Stimulated activated CD4-positive, alpha-beta T cell treated with anti-CD3 and anti-CD28 coated beads, Interleukin-12 subunit alpha, Interleukin-12 subunit beta, amount 100 ng/mL, for 4 hours (primary cell): ENCODE measurements at places on chromosomes 12 and 14.

GRCh38 chr14:34172550-34173368, 221.9 kb upstream of the EGLN3 start:
- DNase-seq = no peak

DNA sequence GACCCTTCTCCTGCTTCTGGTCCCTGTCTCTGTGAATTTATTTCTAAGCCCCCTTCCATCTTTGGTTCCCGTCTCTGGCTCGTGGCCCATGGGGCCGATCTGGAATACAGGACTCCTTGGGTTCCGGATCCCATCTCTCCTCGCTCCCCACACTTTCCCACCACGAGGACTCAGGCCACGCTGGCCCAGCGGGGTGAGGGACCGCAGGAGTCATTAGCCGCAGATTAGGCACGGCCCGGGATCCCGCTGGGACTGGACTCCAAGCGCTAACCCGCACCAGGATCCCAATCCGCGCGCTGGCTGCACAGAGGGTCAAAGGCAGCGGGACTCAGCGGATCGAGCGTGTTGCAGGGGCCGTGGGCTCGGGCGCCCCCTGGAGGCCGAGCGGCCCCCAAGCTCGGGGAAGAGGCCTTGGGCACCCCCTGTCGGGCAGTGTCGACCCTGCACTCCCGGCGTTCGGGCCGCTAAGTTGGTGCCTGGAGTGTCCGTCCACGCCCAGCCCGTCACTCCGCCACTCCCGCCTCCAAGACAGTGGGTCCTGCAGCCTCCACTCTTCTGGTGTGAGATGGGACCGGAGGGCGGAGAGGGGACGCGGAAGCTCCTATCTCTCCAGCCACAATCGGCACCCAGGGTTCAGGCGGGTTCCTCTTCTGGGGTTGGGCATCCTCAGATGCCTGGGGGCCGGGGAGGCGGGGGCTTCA, 9.5 kb downstream of the SHMT2 start:
- peak; percentile 89 for DNase-seq

GRCh38 chr14:84535976-84536375, 994.0 kb upstream of the FLRT2 start:
- no peak for DNase-seq

- no peak for DNase-seq
These were observed 786 bp upstream of the TSFM start for GRCh38 chr12:57781801-57782200.

- no peak for DNase-seq
These were observed 981.9 kb downstream of the DIO2 start for GRCh38 chr14:79229383-79229909.

DNA sequence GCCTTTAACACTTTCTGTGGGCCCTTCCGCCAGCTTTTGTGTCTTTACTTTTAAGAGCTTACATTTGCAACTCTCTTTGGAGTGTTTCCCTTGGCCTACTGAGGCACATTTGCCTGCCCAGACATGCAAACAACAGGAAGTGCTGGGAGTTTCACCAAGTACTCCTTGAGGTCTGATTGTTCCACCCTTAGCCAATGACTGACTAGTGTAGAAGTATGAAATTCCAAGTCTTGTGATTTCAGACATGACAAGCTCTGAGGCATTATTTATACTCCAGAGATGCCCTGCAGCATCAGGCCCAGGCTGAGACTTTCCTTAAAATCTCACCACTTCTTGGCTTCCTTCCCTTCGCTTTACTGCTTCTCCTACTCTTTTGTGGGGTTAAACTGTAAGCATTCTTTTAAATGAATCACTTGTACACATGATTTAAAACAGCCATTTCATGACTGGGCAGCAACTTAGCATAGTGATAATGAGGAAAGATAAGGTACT, 174.1 kb downstream of the SLC6A15 start:
- no peak for DNase-seq

DNA sequence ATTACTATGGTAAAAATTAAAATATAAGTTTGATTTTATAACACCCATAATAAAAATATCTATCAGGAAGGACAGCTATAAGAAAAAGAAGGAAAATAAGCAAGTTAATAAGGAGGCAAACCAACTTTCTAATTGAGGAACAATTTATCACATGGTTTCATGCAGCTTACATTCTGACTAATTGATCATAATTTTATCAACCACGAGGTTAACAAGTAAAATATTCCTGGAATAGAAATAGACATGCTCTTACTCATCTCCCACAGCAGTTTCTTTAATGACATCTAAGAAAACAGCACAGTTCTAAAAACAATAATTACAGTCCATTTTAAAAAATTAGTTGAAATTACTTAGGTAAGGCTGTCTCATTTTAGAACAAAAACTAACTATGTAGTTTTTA, 130.8 kb upstream of the KRR1 start:
- DNase-seq = no peak

- no peak for DNase-seq
These were observed 148.2 kb upstream of the CLEC14A start for GRCh38 chr14:38404100-38404541.

DNA sequence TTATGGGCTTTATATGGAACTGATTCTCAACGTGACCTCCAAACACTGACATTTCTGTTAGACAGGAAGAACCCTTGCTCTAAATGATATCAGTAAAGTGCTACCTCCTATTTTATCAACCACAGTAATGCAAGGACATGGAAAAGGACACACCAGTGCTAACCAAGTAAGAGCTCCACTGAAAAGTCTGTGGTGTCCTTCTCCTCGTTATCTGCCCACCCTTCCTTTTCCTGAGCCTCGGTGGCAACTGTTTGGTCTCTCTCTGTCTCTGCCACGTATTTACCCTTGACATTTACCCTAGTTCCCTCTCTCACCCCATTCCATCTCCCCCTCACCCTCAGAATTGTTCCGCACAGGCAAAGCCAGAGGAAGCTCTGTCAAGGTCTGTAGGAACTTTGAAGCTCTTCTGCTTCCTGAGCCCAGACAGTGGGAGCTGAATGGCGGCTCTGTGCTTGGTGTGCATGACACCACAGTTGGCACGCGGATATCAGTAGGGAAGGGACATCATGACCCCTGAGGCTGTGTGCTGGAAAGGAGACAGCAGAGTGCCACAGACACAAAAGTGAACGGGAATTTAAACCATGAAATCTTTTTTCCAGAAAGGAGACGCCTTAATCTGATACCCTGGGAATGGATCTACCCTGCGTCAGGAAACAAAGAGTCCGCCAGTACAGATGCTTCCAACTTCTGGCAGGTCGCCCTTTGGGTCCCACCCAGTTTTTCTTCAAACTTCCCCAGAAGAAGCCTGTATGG, 50.8 kb downstream of the NTN4 start:
- no peak for DNase-seq

- no peak for DNase-seq
These were observed 66.6 kb downstream of the DIO3 start for GRCh38 chr14:101627915-101628262.

DNA sequence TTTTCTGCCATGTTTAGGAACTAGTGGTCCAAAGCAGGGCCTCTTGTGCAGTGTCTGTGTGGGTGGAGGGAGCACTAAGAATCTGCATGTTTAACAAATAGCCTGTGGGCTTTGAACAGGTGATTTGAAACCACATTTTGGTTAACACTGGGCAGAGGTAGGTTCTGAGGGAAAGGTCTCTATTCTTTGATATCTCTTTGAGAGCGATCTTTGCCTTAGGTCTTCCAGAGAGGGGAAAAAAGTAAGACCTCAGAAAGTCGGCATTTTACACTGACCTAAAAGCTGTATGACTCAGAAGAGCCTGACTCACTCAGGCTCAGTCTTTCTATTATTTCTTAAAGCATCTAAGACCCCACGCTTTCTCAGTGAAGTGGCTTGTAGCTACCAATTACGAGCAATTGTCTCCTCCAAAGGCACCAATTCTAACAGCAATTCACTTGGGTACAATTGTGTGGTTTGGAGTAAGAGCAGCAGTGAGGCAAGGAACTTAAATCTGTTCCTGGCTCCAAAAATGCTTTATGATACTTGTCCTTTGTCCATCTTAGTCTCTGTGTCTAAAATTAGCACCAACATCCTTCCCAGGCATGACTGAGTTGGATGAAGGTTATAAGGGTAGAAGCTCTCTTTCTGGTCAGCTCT, 8.8 kb downstream of the EIF2B2 start:
- DNase-seq = no peak

- DNase-seq = peak; percentile 79
These were observed 1.1 kb upstream of the RNASE4 start for GRCh38 chr14:20683125-20683890.

DNA sequence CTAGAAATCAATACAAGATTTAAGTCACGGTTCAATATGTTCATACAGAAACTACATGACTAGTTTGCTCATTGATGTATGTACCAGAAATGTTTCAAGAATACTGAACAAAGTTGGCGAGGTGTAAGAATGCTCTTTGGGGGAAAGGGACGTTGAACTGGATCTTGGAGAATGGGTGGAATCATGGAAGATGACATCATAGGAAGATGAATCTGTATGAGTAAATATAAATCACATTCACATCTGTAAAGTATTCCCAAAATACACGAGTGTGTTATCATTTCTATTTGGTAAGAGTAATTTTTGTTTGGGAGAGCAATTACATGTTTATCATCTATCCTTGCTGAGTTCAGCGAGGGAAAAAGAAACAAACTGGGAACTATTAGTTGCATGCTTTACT, 162.2 kb upstream of the TMTC1 start:
- DNase-seq = no peak

DNA sequence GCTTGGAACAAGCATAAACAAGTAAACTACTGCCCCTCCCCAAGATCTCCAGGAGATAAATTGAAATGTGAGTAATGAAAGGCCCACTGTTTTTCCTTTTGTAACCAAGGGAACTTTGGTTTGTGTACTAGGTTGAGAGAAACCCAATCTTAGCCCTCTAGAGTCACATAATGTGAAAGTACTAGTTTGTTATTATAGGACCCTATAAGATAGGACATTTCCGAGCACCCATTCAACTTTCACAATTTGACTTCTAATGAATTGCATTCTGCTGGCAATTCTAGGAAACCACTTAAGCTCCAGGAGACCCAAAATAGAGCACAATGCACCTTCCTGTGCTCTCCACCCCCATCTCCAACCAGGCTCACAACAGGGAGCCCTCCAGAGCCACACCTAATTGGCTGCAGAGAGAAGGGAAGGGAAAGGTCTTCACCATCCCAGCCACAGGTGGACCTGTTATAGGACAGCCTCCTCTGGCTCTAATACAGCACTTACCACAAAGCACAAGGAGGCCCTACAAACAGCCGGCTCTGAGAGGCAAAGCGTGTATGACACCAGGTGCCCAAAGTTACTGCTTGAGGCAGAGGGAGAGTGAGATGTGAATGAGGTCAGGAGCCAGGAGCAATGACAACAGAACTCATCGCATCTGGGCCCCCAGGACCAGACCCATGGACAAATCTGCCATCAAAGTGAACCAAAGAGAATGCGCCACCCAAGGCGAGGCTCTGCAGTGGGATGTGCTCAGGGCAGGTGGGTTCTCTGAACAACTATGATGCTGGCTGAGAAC, 163.3 kb upstream of the NTF3 start:
- no peak for DNase-seq

GRCh38 chr14:65770681-65771080, 358.2 kb downstream of the FUT8 start:
- DNase-seq = no peak

DNA sequence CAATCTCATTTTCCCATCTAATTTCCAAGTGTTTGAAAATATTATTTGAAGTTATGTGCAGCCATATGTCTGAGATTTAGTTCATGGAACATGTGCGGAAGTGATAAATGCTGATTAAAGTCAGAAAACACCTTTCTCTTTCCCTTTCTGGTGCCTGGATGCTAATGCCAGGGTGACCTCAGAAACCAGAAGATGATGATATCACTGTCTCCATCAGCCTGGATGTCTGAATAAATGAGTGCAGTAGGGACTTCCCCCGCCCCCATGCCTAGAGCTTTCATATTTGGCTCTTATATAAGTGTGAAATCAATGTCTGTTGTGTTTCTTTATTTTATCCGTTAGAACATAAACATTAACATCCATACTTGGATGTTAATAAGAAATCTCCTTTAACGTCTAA, 261.9 kb upstream of the LRIG3 start:
- DNase-seq = peak; percentile 2

DNA sequence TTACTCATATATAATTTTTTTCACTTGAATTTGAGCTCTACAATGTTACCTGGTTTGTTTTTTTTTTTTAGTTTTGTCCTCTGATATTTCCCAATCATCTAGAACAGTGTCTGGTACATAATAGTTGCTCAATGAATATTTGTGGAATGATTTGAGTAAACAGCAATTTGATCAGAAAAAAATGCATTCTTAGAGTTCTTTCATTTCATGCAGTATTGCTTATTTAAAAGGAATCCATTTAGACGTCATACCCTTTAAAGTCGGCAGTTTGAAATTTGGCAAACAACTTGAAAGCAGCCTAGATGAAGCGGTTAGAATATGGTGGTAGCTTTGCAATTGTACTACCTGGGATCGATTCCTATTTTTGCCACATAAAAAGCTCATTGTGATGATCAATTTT, 140.0 kb downstream of the PDE3A start:
- DNase-seq = no peak

DNA sequence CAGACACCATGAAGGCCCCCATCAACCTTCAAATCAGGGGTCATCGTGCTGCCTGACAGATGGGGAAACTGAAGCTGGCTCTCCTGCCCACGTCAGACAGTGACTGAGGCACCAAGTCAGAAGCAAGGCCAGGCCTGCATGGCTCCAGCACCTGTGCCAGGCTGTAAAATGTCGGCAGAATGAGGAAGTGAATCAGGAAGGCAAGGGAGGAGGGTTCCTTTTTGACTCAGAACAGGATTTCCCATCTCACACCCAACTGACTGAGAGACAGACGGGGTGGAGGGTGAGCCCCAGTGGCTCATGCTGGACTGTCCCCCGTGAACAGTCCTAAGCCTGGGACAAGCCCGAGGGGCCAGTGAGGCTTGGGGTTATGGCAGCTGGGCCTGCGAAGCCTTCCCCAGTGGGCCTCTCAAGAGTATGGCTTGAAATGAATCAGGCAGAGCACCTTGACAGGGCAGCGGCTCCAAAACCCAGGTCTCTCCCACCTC, 20.9 kb downstream of the SYNE3 start:
- no peak for DNase-seq

DNA sequence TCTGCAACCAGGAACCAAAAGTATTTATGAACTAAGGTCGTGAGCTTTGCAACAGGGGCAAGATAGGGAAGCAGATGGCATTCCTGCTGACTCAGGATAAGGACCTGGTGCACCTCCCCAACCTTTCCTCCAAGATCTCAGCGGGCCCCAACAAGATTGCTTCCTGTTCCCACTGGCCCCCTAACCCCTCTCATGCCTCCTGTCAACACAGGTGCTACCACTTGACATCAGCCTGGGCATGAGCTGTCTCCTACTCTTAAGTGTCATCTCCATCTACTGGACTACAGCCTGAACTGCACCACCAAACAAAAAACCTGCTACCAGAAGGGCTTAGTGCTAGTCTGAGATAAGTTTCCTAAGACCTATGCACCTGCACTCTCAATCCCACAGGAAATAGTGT, 32.7 kb downstream of the MED6 start:
- DNase-seq = no peak

GRCh38 chr12:61290473-61290872, 969.7 kb upstream of the USP15 start:
- DNase-seq = no peak

- no peak for DNase-seq
These were observed 105.8 kb downstream of the PTCSC3 start for GRCh38 chr14:36070720-36071043.

- no peak for DNase-seq
These were observed 192.4 kb downstream of the FUT8 start for GRCh38 chr14:65604936-65605335.
